GM12865 (cell line): ENCODE measurements at places on chromosomes 13 and 19.

GRCh38 chr13:28499609-28500008 is 4.7 kb upstream of the FLT1 start:
- DNase-seq = no peak

DNA sequence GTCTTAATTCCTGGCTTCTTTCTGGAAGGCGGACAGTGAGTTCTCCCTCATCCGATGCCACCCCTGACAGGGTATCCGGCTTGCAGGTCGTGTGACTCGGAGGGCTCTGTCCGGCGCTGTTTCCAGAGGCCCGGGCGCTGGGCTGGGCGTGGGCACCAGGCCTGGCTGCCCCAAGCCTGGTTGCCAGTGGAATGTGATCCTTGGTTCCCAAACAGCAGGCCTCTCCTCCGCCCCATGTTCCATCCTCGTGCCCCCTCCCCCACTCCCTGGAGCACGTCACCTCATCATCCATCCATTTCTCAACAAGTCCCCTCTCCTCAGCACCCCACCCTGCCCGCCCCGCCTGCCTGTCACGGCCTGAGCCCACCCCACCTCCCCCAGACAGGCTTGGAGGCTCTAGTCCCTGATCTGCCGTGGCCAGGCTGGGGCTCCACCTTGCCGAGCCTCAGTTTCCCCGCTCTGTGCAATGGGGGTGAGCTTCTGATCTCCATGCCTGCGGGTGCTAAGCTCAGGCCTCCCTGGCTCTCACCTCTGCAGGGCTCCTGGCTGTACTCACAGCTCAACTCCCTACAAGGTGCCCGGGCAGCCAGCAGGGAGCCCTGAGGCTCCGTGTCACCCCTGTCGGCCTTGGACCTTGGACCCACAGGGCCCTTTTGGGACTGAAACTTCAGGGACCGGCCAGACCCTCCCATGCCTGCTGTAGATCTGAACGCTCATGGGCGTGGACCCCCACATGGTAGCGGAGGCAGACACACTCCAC is 2.3 kb downstream of the TBXA2R start:
- DNase-seq = no peak

DNA sequence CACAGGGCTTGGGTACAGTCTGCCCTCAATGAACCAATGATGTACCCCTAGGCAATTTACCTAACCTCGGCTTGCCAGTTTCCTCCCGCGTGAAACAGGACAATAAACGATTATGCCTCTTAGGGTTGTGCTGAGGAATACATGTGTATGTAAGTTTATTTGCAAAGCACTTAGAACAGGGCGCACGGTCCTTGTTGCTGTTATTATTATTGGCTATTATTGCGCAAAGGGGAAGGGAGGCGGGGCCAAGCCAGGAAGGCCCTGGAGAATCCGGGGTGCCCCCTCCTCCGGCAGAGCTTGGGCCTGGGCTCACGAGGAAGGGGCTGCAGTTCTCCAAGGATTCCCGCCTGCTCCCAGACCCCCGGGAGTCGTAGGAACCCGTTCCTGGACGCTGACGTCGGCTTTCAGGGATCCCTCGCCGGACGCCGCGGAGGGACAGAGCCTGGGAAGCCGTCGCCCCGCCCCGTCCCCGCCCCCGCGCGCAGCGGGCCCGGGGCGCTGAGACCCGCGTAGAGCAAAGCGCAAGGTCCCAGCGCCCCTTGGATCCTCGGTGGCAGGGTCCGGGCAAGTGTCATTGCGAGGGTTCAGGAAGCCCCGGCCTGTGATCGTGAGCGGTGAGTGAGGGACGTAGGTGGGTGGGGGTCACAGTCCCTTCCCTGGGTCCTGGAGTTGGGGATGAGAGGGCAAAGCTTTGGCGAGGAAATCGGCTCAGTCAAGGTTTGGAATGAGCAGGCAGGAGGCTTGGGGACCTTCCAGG is at the start of gene TMEM91:
Gene TMEM91, plus strand, starts transcription at position 293 of the 757 bp plus-strand sequence. CDS start 1,777 bp downstream, outside the sequence.
- no peak for DNase-seq

- no peak for DNase-seq
Measured at GRCh38 chr13:75495938-75496337, 14.0 kb upstream of the TBC1D4 start.

DNA sequence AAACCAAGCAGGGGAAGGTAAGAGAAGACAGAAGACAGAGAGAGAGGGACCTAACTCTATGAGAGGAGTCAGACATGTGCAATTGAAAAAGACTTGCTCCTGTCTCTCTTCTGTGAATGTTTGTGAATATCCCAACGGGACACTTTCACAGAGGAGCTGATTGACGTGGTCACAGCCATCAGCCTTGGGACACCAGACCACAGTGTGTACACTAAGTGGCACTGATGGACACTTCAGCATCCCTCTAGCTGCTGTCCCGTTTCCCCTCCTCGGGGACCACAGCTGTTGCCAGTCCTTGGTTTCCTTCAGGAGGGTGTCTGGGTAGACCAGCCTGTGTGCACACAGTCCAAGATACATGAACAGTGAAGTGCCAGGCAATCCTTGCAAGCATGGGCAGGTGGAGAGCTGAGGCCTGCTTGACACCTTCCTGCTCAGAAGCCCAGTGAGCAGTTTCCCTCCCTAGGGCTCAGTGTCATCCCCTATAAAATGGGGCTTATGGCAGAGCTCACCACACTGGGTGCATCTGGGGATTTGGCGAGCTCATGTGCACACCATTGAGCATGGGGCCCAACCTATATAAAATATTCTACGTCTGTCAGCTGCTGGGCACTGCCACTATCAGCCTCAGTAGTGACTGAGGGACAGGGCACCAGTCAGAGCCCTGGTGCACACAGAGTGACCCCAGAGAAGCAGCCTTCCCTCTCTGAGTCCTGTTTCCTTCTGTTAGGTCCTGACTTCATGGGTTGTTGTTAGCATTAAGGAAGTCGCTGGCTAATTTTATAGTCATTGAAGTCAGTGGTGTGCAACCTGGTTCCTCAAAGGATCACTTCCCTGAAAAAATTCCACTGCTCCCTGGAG is 4.3 kb upstream of the USF2 start:
- DNase-seq = no peak

- no peak for DNase-seq
Measured at GRCh38 chr13:80931766-80932165, 590.8 kb upstream of the SPRY2 start.

GRCh38 chr19:46646402-46646801 is 10.4 kb upstream of the GNG8 start:
- no peak for DNase-seq

DNA sequence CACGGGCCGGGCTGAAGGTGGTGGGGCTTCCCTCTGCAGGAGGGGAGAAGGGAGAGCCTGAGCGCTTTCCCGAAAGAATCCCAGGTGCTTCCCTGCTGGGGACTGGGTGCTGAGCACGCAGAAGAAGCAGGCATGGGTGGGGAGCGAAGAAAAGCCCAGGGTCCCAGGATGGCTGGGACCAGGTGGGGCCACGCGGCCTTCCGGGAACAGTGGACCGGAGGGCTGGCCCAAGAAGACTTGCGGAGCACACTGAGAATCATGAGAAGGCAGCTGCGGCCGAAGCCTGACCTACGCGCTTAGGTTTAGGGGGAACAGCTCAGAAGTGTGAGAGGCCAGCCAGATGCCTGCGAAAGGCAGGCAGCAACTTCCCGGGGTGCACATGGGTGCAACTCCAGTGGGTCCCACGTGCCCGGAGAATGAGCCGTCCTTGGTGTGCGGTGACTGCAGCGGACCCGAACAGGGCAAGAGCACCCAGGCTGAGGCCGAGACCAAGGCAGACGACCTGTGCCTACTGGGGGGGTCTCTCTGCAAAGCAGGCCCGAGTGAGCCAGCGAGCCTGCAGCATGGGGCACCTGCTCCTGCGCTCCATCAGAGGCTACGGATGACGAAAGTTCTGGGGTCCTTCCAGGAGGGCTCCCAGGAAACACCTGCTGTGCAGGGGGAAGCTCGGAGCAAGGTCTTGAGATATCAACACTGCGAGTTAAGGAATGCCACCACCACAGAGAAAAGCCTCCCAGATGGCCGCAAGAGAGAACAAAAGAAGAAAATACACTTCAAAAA is 52.4 kb downstream of the MLLT1 start:
- DNase-seq = no peak

- DNase-seq = no peak
Measured at GRCh38 chr13:105193026-105193425, 1342.4 kb downstream of the EFNB2 start.

DNA sequence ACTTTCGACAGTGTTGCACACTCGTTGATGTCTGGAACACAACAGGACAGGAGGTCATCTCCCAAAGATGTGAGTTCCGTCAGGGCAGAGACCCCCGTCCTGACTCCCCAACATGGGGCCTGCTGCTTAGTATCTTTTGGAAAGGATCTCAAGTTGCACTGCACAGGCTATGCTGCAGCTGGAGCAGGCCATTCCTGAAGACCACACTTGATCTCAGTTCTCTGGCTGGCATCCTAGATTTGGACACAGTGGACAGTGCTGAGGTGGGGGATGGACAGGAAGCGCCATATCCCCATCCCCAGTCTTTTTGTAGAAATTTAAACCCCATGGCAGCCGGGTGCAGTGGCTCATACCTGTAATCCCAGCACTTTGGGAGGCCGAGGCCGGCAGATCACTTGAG is 5.9 kb downstream of the ADGRE2 start:
- no peak for DNase-seq

DNA sequence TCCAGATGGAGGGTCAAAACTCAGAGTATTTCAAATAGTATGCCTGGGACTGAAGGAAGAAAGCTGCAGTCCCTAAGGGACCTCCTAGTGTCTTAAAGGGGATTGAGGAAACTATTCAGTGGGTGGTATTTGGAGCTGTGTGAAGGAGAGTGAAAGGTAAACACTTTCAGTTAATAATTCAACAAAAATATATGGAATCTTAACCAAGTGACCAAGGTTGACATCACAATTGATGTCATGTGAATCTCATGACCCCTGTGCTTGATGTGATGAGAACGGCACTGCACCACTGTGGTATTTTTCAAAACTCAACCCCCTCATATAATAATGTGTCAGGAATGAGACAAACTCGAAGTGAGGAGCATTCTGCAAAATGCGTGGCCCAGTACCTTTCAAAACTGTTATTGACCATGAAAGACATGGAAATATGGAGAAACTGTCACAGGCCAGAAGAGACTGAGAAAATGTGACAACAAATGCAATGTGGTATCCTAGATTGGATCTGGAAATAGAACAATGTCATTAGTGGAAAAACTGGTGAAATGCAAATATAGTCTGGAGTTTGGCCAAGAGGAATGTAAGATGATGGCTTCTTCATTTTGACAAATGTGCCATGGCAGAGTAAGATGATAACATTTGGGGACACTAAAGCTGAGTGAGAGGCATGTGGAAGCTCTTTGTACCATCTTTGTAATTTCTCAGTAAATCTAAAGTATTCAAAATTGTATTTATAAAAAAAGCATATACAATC is 553.9 kb downstream of the RFC3 start:
- no peak for DNase-seq

GRCh38 chr19:11566164-11566563 is 7.1 kb upstream of the ELOF1 start:
- no peak for DNase-seq

- DNase-seq = no peak
Measured at GRCh38 chr13:48707405-48707804, 53.7 kb downstream of the CYSLTR2 start.

DNA sequence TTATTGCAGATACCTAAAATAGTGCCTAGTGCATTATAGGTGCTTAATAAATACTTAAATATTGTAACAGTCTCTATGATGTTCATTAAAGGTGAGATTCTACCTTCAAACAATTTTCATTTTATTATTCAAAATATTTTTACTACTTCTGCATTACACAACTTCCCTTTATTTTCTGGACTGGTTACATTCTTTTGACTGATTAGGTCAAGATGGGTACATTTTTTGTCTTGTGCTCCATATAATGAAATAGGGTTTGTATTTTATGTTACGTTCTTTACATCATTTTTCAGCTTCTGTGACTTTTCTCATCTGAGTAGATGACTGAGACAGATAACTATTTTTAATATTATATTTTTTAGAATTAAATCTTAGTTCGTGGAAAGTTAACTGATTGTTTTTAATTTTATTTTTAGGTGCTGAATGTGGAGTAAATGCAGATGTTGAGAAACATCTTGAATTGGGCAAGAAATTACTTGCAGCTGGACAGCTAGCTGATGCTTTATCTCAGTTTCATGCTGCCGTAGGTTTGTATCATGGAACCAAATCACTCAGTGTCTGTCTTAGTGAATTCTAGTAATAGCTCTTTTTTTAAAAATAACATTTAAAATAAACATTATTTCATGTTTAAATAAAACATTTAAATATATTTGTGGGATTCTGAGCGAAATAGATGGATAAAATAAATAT is 32.0 kb downstream of the DNAJC3 start:
- no peak for DNase-seq

- DNase-seq = no peak
Measured at GRCh38 chr13:40420160-40420740, 246.2 kb downstream of the FOXO1 start.

- no peak for DNase-seq
Measured at GRCh38 chr19:41339936-41340335, 13.8 kb downstream of the TGFB1 start.
